ENCODE measurements at places on chromosomes 6 and 20. TPM values are rescaled to one million over a fixed set of nuclear protein-coding genes. Genes with fewer than 3 reads are reported as not detected.

The BEND6 gene
- total RNA-seq = 12.0 TPM

The POPDC3 gene
- 129 TPM for total RNA-seq

- DNase-seq = no peak
These were observed 402 bp downstream of the OSBPL2 start for GRCh38 chr20:62238569-62239277.

DNA sequence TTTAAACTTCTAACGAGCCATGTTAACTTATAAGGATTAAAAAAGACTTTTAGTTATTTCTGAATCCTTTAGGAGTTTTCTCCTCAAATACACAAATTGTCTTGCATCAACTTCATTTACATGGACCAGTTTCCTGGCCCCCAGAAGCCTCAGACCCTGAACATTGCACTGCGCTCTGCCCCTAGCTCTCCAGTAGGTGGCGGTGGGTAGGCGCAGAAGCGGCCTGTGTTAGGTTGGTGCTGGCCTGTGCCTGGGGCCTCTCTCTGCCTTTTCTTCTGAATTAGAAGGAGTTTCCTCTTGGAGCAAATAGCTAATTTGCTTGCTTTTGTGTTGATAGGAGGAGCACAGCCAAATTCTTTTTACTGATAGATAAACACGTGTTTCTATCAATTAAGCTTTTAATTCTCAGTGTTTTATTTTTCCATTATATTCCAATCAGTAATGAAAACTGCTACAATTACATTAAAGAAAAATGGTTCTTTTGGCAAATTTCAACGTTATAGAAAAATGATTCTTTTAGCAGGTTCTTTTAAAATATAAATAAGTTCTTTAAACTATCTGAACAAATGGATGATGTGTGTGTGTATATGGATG lies 44.4 kb downstream of the DTD1 start:
- DNase-seq = peak; percentile 72

- no peak for DNase-seq
These were observed 213.8 kb upstream of the ZFP64 start for GRCh38 chr20:52405417-52405816.
